Left ventricle myocardium inferior (tissue), 1 donor: ENCODE measurements at places on chromosomes 2 and 18. TPM values are rescaled to one million over a fixed set of nuclear protein-coding genes. Genes with fewer than 3 reads are reported as not detected.

Gene TP53I3
- 7.5 TPM for total RNA-seq

Gene TMEM214
- total RNA-seq: 31.4 TPM

Gene CROCC2
- not detected for total RNA-seq

Gene MROH2A
- total RNA-seq: not detected

DNA sequence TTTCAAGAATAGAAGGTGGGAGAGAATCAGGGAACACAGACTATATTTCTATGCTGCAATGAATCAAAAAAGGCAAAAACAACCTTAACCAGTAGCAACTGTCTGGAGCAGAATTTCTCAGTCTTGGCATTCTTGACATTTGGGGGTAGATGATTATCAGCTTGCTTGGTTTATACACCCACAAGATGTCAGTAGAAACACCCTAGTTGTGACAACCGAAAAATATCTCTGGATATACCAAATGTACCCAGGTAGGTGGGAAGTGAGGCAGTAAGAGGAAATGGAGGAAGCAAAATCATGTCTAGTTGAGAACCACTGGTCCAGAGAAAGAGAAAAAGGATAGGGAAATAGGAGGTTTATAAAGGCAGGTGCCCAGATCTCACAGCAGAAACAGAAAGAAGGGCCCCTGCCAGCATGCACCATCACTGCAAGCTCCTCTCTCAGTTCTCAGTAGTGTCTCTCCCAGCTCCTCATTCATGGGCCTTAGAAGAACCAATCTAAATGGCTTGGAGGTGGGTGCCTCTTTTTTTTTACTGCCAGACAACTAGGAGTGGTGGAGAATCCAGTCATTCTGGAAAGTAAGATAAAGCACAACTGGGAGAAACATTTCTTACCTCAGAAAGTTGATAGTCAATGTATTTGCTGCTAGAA lies 50.4 kb downstream of the MBD2 start:
- peaks cover 18% of the 10 kb centered on the region for H3K4me1 ChIP-seq
- no peaks in the 10 kb centered on the region for H3K36me3 ChIP-seq
- H3K27me3 ChIP-seq: no peaks in the 10 kb centered on the region

- no peaks in the 10 kb centered on the region for H3K27me3 ChIP-seq
- no peak overlapping the region for H3K27ac ChIP-seq
- no peaks in the 10 kb centered on the region for H3K4me1 ChIP-seq
Observed at GRCh38 chr2:84766791-84767190, 114.1 kb downstream of the TRABD2A start.

GRCh38 chr2:174495365-174496012 lies 8.7 kb upstream of the GPR155 start:
- DNase-seq: no peak
- no peaks in the 10 kb centered on the region for H3K36me3 ChIP-seq
- no peak overlapping the region for H3K4me3 ChIP-seq
- no peaks in the 10 kb centered on the region for H3K27me3 ChIP-seq
- H3K27ac ChIP-seq: no peak overlapping the region

DNA sequence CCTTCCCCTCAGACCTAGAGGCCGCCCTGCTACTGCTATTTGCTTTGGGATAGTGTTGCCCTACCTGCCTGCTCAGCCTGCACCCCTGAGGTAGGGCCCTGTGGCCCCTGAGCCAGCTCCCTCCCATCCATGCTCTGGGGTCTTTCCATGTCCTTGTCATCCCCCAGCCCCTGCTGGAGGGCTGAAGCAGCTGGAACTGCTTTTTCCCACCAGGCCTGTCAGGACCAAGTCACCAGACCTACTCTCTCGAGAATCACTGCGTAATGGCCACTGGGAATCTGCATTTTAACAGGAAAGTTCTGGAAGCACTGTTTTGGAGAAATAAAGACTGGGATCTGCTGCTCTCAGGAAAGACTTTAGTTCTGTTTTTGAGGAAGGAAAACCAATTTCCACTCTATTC lies 20.2 kb upstream of the SLC35F6 start:
- H3K4me3 ChIP-seq: no peak overlapping the region
- H3K27me3 ChIP-seq: no peaks in the 10 kb centered on the region
- no peak for DNase-seq
- H3K4me1 ChIP-seq: no peaks in the 10 kb centered on the region
- H3K27ac ChIP-seq: no peak overlapping the region
